Prostate gland (tissue), 2 donors: ENCODE measurements at places on chromosomes 5 and 9. TPM values are rescaled to one million over a fixed set of nuclear protein-coding genes. Genes with fewer than 3 reads are reported as not detected.

- H3K27ac ChIP-seq: no peak overlapping the region
- no peak overlapping the region for H3K4me3 ChIP-seq
- H3K36me3 ChIP-seq: no peaks in the 10 kb centered on the region
- H3K4me1 ChIP-seq: no peaks in the 10 kb centered on the region
- H3K27me3 ChIP-seq: no peaks in the 10 kb centered on the region
- DNase-seq: no peak
These were observed 76.2 kb upstream of the ANKRD55 start for GRCh38 chr5:56309262-56309826.

DNA sequence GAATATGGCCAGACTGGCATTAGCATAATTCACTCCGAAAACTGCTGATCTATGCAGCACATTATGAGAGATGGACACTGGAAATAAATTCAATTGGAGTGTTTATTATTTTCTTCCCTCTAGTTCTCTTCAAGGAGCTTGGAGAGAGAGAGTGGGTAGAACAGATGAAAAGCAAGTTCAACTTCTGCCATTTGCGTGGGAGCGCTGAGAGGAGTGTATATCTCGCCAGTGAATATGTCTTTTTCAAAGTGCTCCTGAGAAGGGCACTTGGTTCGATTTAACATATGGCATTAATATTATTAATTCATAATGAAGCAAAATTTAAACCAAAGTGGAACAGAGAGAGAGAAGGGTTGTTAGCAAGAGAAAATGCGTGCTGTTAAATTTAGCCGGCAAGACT lies 214.4 kb downstream of the DAB2IP start:
- no peaks in the 10 kb centered on the region for H3K4me1 ChIP-seq
- no peak for DNase-seq
- H3K27ac ChIP-seq: no peak overlapping the region
- H3K27me3 ChIP-seq: no peaks in the 10 kb centered on the region

DNA sequence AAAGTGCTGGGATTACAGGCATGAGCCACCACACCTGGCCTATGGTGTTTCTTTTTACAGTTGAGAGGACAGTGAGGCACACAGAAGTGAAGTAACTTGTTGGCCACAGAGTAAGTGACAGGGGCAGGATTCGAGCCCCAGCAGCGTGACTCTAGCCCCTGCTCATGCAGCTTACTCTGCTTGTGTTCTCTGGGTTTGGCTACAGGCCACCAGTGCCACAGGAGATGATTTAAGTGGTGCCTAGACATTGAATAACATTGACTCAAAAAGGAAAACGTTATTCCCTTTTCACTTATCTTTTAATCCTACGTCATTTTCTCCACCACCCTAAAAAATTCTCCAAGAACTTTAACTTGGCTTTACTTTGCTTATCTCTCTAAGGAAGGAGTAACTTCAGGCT lies 61.4 kb downstream of the SNX24 start:
- no peaks in the 10 kb centered on the region for H3K36me3 ChIP-seq
- H3K4me1 ChIP-seq: no peaks in the 10 kb centered on the region
- no peak overlapping the region for H3K27ac ChIP-seq
- no peak overlapping the region for H3K4me3 ChIP-seq
- H3K27me3 ChIP-seq: no peaks in the 10 kb centered on the region
- no peak for DNase-seq

- H3K4me1 ChIP-seq: no peaks in the 10 kb centered on the region
- H3K27ac ChIP-seq: no peak overlapping the region
- no peaks in the 10 kb centered on the region for H3K36me3 ChIP-seq
- no peaks in the 10 kb centered on the region for H3K27me3 ChIP-seq
- DNase-seq: no peak
These were observed 41.4 kb downstream of the PSMB7 start for GRCh38 chr9:124373851-124374250.

DNA sequence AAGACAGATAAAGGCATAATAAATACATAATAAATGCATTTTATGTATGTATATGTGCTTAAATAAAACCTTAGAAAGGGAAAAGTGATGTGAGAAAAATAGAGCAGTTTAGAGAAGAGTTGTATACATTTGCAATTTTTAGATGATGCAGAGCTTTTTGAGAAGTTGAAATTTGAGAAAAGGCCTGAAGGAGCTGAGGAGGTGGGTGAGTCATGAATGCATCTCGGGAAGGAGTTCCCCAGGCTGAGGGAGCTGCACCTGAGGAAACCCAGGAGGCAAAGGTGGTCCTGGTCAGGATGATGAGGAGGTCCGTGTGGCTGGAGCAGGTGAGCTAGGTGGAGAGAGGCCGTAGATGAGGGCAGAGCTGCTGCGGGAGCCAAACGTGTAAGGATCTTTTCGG lies 17.4 kb upstream of the CD180 start:
- no peak overlapping the region for H3K4me3 ChIP-seq
- no peaks in the 10 kb centered on the region for H3K36me3 ChIP-seq
- no peak for DNase-seq
- peaks cover 3% of the 10 kb centered on the region for H3K4me1 ChIP-seq
- no peak overlapping the region for H3K27ac ChIP-seq

DNA sequence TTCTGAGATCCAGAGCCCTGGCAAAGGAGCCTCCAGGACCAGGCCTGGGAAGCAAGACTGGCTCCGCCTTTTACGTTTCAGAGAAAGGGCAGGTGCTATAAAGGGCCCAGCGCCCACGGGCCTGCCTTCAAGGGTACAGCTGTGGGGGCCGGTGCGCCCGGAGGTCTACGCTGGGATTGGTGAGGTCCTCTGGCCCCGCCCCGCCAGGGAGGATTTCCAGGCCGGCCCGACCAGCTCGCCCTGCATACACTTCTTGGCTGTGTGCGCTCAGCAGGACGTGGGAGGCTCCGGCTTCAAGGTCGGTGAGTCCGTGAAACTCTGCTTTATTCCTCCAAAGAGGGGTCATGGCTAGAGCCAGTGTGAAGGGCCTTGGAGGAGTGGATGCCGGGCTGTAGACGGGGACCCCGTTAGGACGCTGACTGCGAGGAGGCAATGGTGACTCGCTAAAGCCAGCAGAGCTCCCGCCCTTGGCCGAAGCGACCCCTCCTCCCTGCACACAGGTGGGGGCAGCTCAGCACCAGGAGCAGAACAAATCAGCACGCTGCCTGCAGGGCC lies at the start of gene CKMT2:
CKMT2 (plus strand) TSS at position 243 of the 555 bp plus-strand sequence. CDS start 17,811 bp downstream, outside the sequence.
- H3K4me1 ChIP-seq: no peaks in the 10 kb centered on the region
- no peaks in the 10 kb centered on the region for H3K36me3 ChIP-seq
- no peaks in the 10 kb centered on the region for H3K27me3 ChIP-seq
- DNase-seq: peak; percentile 49
- peak within 1 kb of the TSS; percentile 67 for H3K27ac ChIP-seq

SPRY4 gene
- total RNA-seq: 11.5 TPM

MRPL50 gene
- total RNA-seq: 12.5 TPM

DNA sequence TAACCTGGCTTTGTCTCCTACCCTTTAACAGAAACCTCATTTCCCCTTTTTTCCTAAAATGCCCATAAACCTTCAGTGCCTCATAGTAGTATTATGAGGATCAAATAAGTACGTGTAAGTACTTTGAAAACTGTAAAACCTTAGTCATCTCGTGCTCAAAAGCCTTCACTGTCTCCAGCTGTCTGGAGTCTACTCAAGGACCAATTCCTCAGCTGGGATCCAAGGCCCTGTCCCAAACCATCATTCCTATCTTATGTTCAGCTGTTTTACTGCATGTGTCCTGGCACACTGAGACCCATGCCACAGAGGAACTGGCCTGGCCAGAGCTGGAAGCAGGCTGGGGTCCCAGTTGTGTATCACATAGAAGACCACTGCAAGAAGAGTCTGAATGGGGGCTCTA lies 15.9 kb downstream of the ADAMTSL1 start:
- no peaks in the 10 kb centered on the region for H3K36me3 ChIP-seq
- no peak for DNase-seq
- H3K4me3 ChIP-seq: no peak overlapping the region
- H3K4me1 ChIP-seq: no peaks in the 10 kb centered on the region

GRCh38 chr5:144915452-144915851 lies 744.8 kb downstream of the KCTD16 start:
- H3K27me3 ChIP-seq: no peaks in the 10 kb centered on the region
- no peaks in the 10 kb centered on the region for H3K36me3 ChIP-seq
- H3K4me3 ChIP-seq: no peak overlapping the region
- DNase-seq: no peak
- no peaks in the 10 kb centered on the region for H3K4me1 ChIP-seq

DNA sequence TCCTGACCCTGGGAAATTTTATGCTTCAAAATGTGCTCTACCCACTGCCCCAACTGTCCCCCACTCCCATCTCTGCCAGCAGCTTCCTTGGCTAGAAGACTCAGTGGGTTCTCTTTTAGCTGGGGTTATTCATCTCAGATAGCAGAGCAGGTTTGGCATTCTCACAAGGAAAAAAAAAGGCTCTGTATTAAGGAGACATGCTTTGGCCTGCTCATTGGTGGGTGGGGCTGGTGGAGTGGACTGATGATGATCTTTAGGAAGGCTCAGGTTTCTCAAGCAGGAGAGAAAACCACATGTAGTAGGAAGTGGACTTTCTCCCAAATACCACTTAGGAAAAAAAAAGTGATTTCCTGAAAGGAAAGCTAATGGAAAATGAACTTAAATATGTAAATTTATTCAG lies 279.2 kb upstream of the ZNF462 start:
- DNase-seq: peak; percentile 39
- no peaks in the 10 kb centered on the region for H3K36me3 ChIP-seq
- no peaks in the 10 kb centered on the region for H3K4me1 ChIP-seq

DNA sequence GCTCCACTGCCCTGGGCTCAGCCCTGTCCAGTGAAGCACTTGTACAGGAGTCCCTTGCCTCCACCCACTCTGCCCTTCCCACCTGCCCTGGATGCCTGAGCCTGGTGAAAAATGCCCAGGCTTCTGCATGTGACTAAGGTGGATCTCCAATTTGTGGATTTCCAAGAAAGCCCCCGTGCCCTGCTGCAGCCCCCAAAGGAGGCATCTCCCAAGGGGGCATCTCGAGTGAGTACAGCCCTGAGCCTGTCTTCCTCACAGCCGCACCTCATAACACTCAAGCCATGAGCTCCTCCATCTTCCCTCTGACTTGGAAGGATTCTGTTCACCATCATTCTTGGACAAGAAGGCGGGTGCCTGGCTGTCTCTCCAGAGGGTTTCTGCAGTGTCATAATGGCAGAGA lies 158.0 kb upstream of the PPP1R26 start:
- H3K27ac ChIP-seq: no peak overlapping the region
- peaks cover 1% of the 10 kb centered on the region for H3K27me3 ChIP-seq
- no peaks in the 10 kb centered on the region for H3K36me3 ChIP-seq
- H3K4me3 ChIP-seq: no peak overlapping the region
- no peaks in the 10 kb centered on the region for H3K4me1 ChIP-seq

DNA sequence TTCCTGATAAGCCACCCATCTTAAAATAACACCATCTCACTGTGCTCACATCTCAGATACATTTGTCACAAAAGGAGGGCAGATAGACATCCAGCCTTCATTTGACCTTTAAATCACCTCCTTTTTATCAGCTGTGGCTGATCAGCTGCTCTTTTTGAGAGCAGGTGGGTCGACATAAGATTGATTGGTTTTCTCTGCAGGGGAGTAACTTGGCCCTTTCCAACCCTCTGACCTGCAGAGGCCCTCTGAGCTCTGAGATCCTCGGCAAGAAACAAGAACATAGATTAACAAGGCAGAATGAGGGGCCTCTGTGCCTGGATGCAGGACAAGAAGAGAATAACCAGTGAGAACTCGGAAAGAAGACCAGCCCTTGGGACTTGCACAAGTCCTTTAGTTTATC lies 33.5 kb upstream of the GLRA1 start:
- H3K4me1 ChIP-seq: no peaks in the 10 kb centered on the region
- no peaks in the 10 kb centered on the region for H3K36me3 ChIP-seq
- no peak for DNase-seq
- H3K4me3 ChIP-seq: no peak overlapping the region
- no peak overlapping the region for H3K27ac ChIP-seq

DNA sequence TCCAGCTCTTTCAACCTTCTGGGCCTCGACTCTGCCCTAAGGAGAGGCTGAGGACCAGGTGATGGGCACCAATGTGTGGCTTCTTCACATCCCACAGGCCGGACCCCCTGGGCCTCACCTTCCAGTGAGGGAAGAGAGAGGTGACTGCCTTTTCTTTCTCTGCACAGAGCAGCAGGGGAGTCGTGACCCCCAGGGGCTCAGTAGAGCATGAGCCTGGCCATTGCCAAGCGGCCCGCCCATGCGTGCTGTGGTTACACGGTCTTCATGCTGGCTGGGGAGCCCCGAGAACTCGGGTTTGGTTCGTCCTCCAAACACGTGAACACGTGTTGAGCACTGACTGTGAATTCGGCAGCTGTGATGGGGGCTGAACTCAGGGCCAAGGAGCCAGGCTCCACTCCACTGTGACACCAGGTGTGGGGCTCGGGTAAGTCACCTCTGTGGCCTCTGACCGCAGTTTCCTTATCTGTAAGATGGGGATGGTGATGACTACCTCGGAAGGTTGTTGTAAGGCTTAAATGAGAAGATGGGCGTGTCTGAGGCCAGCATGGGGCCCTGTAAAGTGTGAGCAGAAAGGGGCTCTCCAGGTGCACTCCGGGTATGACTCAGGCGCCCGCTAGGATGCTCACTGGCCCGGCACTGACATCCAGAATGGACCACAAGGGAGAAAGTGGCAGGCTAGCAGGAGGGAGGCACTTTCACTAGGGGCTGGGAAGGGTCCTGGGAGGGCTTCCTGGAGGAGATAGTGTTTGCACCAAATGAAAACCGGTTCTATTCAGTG lies 13.4 kb upstream of the GRHPR start:
- H3K4me3 ChIP-seq: no peak overlapping the region
- H3K4me1 ChIP-seq: no peaks in the 10 kb centered on the region
- H3K36me3 ChIP-seq: no peaks in the 10 kb centered on the region
- no peak overlapping the region for H3K27ac ChIP-seq

DNA sequence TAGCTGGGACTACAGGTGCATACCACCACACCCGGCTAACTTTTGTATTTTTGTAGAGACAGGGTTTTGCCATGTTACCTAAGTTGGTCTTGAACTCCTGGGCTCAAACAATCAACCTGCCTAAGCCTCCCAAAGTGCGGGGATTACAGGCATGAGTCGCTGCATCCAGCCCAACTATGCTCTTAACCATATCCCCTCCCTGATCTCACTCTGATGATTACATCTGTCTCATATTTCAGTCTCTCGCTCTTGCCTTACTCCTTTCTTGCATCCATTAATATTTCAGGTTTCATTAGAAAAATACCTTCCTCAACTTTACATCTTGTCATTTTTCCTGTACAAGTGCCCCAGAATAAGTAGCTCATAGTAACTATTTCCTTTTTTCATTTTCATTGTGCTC lies 61.0 kb upstream of the BASP1 start:
- no peak for DNase-seq
- no peaks in the 10 kb centered on the region for H3K4me1 ChIP-seq
- no peak overlapping the region for H3K4me3 ChIP-seq
- no peak overlapping the region for H3K27ac ChIP-seq

SUSD3 gene
- total RNA-seq: 471 TPM

GRCh38 chr9:129979071-129979745 lies 63.8 kb downstream of the FNBP1 start:
- no peak overlapping the region for H3K4me3 ChIP-seq
- no peak for DNase-seq
- no peaks in the 10 kb centered on the region for H3K36me3 ChIP-seq
- H3K27me3 ChIP-seq: no peaks in the 10 kb centered on the region
- no peak overlapping the region for H3K27ac ChIP-seq

KIAA1958 gene
- 7.0 TPM for total RNA-seq

DNA sequence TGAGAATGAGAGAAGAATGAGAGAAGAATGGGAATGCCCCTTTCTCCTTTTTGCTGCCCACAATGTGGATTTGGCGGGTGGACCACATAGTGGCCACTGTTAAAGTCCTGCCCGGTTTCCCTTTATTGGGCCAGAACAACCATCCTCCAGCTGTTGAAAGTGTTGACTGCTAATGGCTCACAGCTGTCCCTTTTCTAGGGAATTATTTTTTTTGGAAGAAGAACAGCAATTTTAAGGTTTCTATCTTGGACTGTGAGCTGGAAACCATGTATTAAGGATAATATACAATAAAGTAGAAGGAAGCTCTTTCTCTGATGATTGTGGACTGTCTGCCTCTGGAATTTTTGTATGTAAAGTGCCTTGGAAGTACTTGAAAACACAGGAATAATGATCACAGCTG lies 185.9 kb downstream of the DMRT2 start:
- no peak overlapping the region for H3K4me3 ChIP-seq
- H3K4me1 ChIP-seq: no peaks in the 10 kb centered on the region
- no peaks in the 10 kb centered on the region for H3K27me3 ChIP-seq
- no peaks in the 10 kb centered on the region for H3K36me3 ChIP-seq
